NCI-H2171 treated with DMSO at 0.1 percent for 48 hours (cell line): ENCODE measurements at places on chromosomes 7 and 10.
A peak's percentile ranks its signal among the peaks of the same experiment; 100 is the strongest.

- no peak for DNase-seq
Observed at GRCh38 chr7:54824655-54825054, 65.6 kb upstream of the SEC61G start.

- no peak for DNase-seq
Observed at GRCh38 chr10:19817231-19817933, 1.1 kb downstream of the PLXDC2 start.

DNA sequence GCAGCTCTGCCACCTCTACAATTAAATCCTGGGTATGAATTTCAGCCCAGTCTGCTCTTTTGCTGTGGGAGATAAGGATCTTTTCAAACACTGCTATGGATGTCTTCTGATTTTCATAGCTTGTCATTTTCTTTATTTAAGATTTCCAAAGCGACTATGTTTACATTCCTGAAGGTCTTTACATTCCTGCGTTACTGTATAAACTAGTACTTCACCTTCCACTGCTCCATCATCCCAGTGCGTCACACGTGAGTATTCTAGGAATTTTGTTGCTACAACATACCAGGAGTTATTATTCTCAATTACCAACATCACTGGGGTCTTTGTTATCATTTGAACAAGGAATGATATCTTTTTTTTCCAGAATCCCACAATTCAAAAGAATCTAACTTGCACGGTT, 944.7 kb downstream of the SORCS3 start:
- no peak for DNase-seq

DNA sequence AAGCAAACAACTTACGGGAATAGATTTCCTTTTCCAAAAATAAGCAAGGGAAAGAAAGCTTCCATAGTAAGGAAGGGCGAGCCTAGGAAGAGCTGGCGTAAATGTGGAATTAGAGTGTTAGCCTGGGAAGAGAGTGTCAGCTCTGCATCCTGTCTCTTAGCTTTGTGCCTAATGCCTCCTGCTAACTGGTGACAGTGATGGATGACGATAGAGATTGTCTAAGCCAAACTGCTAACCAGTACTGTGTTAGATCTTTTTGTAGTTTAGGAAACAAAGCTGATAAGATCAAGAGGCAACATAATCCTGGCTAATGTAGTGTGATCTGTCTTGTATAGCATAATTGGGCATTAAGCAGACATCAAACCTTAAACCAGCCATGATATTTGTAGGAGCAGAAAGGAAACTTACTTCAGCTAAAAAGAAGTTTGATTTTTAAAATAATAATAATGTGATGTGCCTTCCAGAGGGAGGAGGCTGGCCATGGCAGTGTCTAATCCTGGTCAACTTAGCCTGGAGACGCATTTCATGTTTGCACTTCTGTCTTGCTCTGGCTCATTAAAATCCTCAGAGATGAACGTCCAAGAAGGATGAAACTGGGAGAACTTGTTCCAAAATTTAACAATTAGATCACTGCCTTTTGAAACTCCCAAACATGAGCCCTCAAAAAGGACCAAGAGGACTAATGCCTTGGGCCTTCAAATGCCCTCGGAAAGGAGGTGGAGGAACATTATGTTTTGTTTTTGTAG, 85.1 kb downstream of the FAM204A start:
- no peak for DNase-seq

DNA sequence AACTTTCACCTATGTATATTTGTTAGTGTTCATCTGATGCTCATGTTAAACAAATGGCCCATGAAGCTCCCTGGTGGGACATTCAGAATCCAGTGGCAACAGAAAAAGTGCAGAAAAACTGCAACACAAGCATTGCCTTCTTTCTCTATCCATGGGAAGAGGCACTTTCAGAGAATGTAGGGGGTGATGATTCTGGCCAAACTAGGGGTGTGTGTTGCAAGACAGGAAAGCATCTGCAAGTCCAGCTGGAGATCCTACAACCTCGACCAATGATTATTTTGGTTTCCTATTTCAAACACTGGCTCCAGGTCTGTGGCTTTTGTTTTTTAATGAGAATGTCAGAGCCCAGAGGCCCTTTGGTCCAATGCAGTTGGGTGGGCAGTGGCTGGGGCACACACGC, 198.7 kb downstream of the CXCL12 start:
- no peak for DNase-seq

GRCh38 chr7:107029061-107029763, 15.3 kb upstream of the PRKAR2B start:
- DNase-seq = no peak

DNA sequence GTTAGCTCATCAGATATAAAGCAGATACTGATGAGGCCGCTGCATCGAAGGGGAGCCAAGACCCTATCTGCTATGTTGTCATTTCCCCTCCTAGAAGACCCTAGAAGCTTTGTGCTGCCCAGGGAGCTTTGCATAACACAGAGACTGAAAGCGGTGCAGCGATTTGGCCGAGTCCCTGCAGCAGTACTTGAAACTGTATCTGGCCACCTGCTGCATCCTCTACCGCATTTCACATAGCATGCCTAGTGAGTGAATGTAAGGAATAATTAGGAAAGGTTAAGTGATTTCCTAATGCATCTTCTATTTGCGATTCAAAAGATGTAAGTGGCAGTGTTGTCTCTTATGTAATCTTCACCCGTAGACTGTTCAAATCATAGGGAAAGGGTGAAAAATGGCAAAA, 106.7 kb downstream of the LRMDA start:
- peak; percentile 2 for DNase-seq

DNA sequence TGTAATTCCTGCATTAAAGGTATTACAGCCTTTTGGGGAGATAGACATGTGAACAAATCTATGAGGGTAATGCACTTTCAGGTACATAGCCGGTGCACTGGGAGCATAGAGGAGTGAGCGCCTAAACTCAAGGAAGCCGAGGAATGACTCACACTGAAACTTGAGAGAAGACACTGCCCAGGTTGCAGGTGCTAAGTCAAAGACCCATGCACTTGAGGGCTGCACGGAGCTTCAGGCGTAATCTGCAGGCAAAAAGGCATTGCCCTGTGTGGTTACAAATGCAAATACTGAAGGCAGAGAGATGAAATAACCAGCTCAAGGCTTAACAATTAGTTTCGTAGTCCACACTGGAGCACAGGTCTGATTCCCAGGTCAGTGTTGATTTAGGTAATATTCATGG, 51.0 kb upstream of the OSBPL3 start:
- DNase-seq = no peak

- peak; percentile 96 for DNase-seq
Observed at GRCh38 chr7:78149787-78150186, 351.2 kb downstream of the PHTF2 start.

DNA sequence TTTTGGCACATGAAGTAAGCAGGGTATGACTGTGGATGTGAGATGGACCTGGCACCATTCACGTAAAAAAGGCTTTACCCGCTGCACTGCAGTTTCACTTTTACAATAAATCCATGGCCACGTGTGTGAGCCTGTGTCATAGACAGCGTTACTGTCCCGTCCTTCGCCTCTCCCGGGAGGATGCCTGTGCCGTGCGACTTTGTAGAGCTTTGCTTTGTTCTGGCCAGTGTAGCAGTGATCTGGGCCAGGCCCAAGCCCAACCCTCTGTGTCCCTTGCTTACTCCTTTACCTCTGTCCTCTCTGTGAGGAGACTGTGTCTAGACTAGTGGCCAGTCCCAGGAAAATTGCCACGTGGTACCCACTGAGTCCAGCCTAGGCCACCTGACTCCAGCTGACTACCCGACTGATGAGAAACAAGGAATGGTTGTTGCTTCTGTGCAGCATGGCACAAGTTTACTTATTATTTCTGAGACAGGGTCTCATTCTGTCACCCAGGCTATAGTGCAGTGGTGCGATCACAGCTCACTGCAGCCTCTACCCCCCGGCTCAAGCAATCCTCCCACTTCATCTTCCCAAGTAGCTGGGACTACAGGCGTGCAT, 48.1 kb downstream of the JAKMIP3 start:
- no peak for DNase-seq

- DNase-seq = no peak
Observed at GRCh38 chr7:37666026-37666799, 17.4 kb upstream of the GPR141 start.

GRCh38 chr7:2734751-2735571, 47.0 kb downstream of the AMZ1 start:
- DNase-seq = peak; percentile 15

DNA sequence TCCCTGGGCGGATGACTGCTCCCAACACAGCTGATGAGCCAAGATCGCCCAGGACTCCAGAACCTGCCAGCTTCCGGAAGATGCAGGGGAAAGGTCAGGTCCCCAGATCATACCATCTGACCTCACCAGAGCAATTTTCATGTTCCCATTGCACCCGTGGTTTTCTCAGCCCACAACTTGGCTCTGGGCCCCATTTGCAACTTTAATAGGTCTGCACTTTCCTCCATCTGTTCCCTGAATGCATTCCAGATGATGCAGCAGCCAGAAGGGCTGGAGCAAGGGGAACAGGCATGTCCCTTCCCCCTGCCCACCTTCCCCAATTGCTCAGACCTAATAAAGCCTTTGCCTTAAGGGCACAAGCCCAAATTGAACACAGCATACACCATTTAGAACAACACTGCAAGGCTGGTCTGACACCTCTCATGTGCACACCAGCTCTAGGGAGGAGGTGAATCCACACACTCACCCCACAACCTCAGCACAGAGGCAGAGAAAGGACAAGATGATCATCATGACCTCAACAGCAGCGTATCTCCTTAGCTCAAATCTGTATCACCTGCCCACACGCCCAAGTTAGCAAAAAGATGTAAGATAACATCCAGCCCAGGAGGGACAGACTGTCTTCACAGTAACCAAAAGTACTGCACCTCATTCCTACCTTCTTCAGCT, 87.5 kb downstream of the PLXNA4 start:
- DNase-seq = peak; percentile 53

DNA sequence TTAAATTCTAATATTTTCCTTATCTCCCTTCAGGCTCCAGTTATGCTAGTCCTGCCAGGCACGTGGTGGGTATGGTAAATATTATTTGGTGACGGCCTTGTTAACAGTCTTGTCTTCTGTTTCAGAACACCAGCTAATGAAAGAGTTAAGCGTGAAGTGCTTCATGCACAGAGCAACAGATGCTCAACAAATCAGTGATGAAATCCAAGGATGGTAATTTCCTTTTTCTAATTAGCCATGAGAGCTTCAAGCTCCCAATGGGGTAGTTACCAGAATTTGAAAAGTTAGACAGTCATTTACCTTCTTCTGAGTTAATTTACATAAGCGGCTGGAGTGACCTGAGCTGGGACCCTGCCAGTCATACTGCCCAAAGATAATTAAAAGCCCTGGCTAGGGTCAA, 1.9 kb upstream of the OTUD1 start:
- no peak for DNase-seq

- DNase-seq = peak; percentile 81
Observed at GRCh38 chr7:30659312-30659711, 22.9 kb downstream of the CRHR2 start.

- DNase-seq = no peak
Observed at GRCh38 chr10:22515009-22515408, 169.7 kb downstream of the SPAG6 start.

GRCh38 chr10:112793202-112793921, 156.7 kb upstream of the TCF7L2 start:
- peak; percentile 49 for DNase-seq

GRCh38 chr7:40873248-40873647, 738.4 kb downstream of the SUGCT start:
- no peak for DNase-seq

GRCh38 chr7:154598864-154599263, 404.1 kb downstream of the PAXIP1 start:
- DNase-seq = no peak

GRCh38 chr10:59720377-59720776, 10.7 kb upstream of the SLC16A9 start:
- no peak for DNase-seq

- peak; percentile 35 for DNase-seq
Observed at GRCh38 chr10:95445837-95446486, 115.2 kb downstream of the SORBS1 start.

GRCh38 chr7:39336442-39336841, 229.8 kb upstream of the YAE1 start:
- no peak for DNase-seq

DNA sequence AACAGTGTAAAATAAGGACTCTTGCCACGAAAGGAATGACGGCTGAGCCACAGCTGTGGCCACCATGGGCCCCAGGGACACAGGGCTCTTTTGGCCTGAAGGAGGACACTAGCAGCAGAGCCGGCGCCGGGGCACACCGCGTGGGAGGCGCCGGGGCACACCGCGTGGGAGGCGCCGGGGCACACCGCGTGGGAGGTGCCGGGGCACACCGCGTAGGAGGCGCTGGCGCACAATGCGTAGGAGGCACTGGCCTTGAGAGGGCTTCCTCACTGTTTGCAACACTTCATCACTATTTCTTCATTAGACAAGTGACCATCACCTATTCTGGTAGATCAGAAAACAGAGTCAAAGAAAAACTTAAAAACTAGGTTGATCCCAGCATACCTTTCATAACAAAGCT, 23.4 kb downstream of the ESYT2 start:
- DNase-seq = no peak

DNA sequence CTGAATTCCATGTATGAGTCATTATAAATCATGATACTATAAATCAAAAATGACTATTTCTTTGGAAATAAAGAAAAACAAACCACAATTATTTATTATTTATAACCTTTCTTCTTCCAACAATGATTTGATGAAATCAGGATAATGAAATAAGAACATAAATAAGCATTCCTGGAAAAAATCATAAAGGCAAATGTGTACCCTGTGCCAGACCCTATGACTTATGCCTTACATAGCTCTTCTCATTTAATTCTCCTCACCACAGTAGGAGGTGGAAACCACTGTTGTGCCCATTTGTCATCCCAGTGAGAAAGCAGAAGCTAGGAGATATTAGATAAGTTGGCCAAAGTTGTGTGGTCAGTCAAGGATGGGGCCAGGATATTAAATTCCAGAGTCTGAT, 255.1 kb downstream of the DOCK4 start:
- DNase-seq = no peak

- no peak for DNase-seq
Observed at GRCh38 chr7:55574051-55574717, 1.9 kb upstream of the VOPP1 start.

GRCh38 chr7:93715234-93715633, 140.7 kb upstream of the CALCR start:
- DNase-seq = peak; percentile 9

GRCh38 chr10:124225029-124225466, 131.7 kb upstream of the CHST15 start:
- DNase-seq = no peak

- DNase-seq = no peak
Observed at GRCh38 chr7:100963386-100963785, 6.0 kb upstream of the MUC12 start.

GRCh38 chr10:129165770-129166169, 301.3 kb upstream of the MGMT start:
- DNase-seq = no peak

- DNase-seq = no peak
Observed at GRCh38 chr7:1842321-1843221, 172.5 kb downstream of the ELFN1 start.
